Activated naive CD4-positive, alpha-beta T cell treated with anti-CD3 and anti-CD28 coated beads for 36 hours (primary cell): ENCODE measurements at places on chromosomes 12 and 14.

DNA sequence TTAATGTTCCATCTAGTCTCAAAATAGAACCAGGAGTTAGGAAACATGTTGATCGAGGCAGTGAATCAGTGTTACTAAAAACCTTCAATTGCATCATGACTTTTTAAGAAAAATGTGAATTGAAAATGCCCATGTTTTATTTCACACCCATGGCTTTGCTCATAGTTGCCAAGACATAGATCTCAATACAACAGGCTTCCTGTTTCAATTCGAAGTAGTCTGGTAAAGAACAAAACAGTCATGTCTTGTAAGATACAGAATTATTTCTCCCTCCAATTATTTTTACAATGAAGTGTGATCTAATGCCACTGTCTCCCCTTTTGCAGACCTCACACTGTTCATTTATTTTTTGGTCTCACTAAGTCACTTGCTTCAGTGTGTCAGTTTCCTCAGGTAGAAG, 44.6 kb upstream of the FAR2 start:
- DNase-seq: no peak

GRCh38 chr12:113980537-113981337, 14.6 kb upstream of the RBM19 start:
- peak; percentile 46 for DNase-seq

GRCh38 chr12:63228853-63229252, 77.9 kb upstream of the AVPR1A start:
- no peak for DNase-seq

GRCh38 chr12:10235761-10236631, 23.3 kb downstream of the GABARAPL1 start:
- peak; percentile 43 for DNase-seq

DNA sequence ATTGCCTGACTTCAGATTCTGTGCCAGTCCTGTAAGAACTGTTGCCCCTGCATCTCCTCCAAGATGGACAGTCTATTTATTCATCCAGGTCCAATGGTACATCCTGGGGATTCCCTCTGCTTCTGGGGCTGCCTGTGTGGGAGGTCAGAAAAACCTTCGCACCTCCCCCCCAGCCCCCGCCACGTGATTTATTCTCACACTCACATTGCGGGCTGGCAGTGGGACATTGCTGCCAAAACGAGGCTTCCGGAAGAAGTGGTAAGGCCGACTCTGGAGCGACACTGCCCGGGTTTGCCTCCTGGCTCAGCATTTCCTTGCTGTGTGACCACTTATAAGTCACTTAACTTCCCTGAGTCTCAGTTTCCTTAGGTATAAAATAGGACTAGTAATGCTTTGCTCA, 5.9 kb upstream of the RTL1 start:
- no peak for DNase-seq

DNA sequence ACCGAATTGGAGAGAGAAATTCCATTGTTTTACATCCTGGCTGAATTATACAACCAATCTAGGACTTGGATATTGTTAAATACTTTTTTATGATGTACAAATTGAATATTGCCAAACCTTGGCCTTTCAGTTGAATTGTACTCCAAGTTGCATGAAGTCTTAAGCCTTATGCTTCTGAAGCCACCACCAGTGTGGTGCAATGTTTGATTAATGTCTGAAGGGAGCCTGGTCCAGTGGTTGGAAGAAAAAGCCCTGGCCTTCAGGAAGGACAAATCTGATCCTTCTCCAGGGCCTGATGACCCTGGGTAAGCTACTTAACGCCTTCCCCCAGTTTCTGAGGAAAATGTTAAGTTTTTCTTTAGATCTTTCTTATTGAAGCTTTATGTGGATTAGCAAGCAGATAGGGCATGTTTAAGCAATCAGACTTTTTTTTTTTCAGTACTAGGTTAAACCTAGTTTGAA, 72.0 kb downstream of the PAPOLA start:
- DNase-seq: no peak

GRCh38 chr14:93017898-93018297, 94.9 kb downstream of the CHGA start:
- DNase-seq: no peak

GRCh38 chr14:67241411-67242167, at the start of gene PALS1:
Gene PALS1 (plus strand): TSS chr14:67241435. CDS start chr14:67279171, 37,736 bp downstream.
- DNase-seq: peak; percentile 81

DNA sequence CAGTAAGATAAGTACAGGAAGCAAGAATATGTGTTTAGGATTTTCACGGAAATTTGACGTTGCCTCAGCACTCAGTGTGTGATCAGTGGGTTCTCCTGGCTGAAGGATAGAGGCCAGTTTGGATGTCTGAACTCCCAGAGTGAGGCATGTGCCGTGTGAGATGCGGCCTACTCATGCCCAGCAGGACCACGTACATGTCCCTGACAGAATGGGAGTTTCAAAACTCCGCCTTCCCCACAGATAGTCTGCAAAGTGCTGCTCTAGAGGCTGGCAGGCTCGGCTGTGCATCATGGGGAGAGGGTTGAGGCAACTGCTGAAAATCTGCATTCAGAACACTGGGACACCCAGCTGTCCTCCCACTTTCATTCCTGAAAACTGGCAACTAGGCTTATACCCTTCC, 58.3 kb downstream of the NINJ2 start:
- no peak for DNase-seq

DNA sequence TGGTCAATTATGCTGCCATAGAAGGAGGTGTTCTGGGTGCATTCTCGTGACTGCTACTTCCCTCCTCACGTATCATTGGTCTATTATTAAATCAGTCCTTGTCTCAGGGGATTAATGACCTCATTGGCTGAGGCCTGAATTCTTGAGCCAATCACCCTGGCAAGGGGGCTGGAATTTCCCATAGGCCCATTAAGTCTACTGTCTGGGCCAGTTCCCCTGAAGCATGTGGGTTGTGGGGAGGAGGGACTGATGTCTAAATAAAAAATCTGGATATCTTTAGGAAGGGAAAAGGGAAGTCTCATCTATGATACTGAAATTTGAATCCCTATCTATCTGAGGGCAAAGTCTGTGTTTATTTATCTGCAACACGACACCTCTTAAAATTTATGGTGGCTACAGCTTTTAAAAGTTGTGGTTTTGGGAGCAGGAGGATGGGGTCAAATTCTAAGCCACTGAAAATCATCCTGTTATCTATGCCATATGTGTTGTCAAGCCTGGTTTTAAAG, 71.9 kb downstream of the DYRK2 start:
- DNase-seq: no peak

DNA sequence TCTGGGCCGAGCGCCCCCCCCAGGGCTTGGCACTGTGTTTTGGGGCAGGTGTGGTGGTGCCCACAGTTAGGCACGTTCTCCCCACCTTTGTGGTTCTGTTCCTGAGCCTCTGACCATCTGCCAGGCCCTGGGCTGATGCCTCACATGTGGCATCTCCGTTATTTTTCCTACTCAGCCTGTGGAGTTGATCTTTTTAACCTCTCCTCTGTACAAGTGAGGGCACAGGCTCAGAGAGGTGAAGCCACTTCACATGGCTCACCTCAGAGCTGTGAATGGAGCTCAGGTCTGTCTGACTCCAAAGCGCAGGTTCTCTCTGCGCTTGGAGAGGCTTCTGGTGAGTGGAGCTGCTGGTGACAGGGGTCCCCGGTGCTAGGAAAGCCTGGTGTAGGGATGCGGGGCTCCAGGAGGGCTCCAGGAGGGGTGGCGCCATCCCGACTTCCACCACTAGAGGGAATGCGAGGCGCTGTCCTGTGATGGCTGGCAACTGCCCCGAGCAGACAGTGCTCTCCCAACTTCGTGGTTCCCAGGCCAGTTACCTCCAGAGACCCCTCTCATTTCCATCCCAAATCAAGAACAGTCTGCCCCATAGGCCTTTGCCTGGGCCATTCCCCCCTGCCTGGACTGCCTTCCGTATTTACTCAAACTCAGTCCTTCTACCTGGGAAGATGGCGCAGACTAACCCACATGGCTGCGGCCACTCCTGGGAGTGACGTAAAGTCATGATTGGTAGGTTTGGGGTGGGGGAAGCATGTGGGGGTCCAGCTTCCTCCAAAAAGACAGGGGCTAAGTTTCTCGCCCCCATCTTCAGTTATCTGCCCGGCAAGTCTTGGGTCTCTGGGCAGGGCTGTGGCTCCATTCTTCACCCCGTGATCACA, 9.9 kb downstream of the BCL7A start:
- DNase-seq: peak; percentile 63

DNA sequence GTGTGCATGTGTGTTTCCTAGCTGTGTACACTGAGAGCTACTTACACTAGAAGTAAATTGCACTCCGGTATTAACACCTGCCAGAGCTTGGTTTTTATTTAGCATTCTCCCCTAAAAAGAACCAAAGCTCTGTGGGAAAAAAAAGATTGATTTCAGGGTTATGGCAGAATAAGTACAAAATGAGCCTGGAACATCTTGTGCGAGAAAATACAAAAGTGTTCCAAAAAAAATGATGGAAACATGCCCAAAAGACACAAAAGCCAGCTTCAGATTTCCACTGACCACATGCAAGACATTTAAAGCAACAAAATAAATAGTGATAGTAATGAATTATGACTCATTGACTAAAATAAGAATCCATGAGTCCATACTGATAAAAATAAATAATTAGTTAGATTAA, 188.3 kb downstream of the GXYLT1 start:
- no peak for DNase-seq

- DNase-seq: no peak
These were observed 39.8 kb downstream of the TMEM63C start for GRCh38 chr14:77221241-77221871.
